ENCODE measurements at places on chromosomes 13 and 19.
A peak's percentile ranks its signal among the peaks of the same experiment; 100 is the strongest.

DNA sequence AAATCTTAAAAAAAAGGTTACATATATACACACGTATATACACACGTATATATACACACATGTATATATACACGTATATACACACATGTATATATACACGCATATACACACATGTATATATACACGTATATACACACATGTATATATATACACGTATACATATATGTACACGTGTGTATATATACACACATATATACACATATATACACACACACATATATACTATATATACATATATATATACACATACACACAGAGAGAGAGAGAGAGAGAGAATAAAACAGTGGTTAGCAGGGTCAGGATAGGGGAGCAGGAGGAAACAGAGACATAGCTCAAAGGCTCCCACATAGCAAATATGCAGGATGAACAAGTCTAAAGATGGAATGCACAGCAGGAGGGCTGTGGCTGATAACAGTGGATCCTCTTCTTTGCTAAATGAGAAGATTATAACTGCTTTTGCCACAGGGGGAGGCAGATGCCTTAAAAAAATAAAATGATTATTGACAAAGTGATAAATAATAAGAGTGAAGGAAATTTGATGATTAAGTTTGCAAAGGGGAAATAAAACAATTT lies 714.5 kb downstream of the UQCRFS1 start:
- no peak for DNase-seq

- DNase-seq, result no peak
These were observed 547.3 kb upstream of the MIR17HG start for GRCh38 chr13:90800082-90800746.

GRCh38 chr13:30746791-30747190 lies 11.4 kb downstream of the ALOX5AP start:
- no peak for DNase-seq

DNA sequence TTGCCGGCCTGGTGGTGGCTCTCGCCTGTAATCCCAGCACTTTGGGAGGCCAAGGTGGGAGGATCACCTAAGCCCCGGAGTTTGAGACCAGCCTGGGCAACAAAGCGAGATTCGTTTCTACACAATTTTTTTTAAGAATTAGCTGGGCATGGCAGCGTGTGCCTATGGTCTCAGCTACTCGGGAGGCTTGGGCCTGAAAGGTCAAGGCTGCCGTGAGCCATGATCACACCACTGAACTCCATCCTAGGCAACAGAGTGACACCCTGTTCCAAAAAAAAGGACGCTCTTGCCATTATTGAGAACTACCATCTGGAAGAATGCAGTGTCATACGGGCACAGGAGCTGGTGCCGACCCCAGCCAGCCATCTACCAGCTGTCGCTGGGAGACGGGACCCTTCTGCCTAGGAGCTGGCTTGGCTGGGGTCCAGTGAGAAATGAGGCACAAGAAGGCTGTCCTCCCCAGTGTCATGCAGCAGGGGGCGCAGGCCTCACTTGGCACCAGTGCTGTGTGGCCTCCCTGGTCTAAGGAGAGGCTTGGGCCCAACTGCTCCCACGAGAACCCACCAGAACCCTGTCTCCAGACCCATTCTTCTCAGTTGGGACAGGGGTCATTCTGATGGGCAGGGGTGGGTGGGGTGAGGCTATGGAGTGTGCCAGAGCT lies 12.2 kb upstream of the RELB start:
- no peak for DNase-seq

DNA sequence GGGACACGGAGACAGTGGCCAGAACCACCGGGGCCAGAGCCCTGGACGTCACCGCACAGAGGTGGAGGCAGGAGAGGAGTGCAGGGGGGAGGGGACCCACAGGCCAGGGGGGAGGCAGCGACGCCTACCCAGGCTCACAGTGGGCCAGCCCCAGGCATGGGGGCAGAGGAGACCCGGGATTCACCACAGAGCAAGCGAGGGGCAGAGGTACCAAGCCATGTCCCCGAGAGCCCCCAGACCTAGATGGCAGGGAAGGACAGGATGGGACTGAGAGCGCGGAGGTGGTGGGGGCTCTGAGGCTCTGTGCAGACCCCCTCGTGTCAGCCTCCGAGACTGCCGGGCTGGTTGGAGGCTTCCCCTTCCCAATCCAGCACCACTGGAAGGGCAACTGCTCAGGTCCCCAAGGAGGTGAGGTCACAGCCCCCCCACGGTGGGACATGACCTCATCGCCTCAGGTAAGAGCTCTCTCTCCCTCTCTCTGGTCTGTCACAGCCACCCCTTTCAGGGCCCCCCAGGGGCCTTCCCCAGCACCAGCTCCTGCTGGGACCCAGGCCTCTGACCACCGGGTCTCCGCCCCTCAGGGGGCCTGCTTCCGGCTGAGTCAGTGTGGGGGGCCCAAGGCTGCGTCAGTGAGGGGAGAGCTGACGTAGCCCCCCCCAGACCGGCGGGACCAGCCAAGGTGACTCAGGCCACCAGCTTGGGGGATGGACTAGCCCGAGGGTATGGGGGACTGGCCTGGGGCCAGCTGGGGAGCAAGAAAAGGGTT lies 2.2 kb upstream of the IL11 start:
- DNase-seq, result no peak

GRCh38 chr19:23758187-23759074 lies at the start of gene ZNF681:
Gene ZNF681 (minus strand): TSS chr19:23758891. CDS start chr19:23758749, 142 bp downstream.
- DNase-seq, result peak; percentile 36

DNA sequence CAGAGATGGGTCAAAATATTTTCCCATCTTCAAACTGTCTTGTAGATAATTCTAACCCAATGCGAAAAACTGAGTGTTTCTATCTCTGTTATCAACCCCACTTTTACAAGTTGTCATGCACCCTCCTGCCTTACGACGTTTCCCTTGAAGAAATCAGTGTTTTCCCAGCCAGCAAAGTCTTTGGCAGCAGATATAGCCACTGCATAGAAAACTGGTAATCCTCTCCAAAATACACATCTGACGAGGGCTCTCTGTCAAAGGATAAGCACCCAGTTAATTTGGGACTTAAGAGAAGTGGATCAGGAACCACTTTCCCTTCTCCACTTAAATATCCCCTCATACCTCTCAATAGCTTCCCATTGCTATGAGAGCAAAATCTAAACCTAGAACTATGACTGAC lies 351.9 kb upstream of the MIR17HG start:
- DNase-seq, result no peak

DNA sequence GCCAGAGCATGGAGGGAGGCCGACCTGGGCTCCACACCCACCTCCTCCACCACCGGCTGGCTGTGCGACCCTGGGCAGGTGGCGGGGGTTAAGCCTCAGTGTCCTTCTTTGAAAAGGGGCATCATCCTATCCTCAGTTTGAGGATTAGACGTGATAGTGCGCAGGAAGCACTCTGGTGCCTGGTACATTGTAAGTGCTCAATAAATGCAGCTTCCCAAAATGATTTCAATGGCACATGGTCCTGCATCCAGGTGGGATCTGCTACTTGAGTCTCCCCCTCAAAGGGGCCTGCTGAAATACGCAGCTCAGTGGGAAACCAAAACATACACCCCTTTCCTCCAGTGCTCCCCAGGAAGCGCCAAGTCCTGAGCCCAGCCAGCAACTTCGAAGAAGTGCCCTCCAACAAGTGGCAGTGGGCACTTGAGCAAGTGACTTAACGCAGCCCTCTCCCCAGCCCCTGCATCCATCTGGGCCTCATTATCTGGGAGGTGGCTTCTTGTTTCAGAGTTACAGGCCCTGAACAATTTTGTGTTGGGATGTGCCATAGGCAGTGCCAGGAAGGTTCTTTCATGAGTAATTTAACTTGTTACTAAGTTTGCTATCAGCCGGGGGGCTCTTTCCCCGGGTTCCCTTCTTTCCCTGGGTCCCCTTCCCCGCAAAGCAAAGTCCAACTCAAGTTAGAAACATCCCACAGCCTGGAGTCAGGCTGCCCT lies 17.9 kb downstream of the ACTN4 start:
- DNase-seq, result no peak

DNA sequence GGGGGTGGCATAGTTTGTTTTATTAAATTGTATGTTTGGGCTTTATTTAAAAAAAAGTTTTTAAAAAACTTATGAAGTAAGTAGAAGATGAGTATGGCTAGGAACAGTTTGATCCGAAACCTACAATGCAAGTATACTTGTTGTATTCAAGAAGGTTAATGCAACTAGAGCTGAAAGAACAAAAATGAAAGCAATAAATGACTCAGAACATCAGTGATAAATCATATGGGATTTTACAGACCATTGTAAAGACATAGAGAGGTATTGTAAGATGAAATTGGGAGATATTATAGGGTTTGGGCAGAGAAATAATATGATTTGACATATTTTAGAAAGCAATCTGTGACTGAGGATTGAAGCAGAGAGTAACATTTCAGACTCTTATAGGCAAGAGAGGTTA lies 1135.3 kb downstream of the SLITRK5 start:
- DNase-seq, result no peak

DNA sequence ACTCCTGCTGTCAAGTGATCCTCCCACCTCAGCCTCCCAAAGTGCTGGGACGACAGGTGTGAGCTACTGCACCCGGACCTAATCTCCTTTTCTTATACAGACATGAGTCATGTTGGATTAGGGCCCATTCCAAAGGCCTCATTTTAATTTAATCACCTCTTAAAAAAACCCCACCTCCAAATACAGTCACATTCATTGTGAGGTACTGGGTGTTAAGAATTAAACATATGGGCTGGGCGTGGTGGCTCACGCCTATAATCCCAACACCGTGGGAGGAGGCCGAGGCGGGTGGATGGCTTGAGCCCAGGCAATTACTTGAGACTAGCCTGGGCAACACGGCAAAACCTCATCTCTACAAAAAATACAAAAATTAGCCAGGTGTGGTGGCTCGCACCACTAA lies 46.6 kb downstream of the PIN1 start:
- no peak for DNase-seq

DNA sequence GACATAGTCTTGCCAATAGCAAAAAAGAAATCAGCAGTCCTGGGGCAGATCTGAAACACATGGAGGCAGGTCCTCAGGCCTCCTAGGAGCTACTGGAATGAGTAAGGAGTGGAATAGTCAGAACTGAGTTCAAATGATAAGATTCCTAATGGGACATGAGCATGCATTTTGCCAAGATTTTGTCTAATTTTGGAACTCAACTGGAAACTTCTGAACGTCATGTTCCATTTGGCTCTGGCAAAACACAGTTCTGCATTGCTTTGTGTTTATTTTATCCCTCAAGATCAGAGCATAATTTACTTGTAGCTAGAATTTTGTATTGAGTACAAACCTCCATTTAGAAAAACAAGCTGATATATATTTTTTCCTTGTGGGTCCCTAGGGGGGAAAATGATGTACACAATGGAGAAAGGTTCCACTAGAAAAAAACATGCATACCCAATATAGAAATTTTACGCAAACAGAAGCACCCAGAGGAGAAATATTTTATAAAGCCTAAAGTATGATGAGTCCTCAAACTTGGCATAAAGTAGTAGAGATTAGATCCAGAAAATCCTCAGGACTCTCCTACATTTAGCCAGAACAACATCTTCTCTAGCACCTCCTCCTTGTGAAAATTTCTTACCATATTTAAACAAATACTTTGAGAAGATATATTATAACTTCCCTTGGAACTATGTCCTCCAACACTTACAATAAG lies 149.0 kb upstream of the SERP2 start:
- DNase-seq, result no peak

DNA sequence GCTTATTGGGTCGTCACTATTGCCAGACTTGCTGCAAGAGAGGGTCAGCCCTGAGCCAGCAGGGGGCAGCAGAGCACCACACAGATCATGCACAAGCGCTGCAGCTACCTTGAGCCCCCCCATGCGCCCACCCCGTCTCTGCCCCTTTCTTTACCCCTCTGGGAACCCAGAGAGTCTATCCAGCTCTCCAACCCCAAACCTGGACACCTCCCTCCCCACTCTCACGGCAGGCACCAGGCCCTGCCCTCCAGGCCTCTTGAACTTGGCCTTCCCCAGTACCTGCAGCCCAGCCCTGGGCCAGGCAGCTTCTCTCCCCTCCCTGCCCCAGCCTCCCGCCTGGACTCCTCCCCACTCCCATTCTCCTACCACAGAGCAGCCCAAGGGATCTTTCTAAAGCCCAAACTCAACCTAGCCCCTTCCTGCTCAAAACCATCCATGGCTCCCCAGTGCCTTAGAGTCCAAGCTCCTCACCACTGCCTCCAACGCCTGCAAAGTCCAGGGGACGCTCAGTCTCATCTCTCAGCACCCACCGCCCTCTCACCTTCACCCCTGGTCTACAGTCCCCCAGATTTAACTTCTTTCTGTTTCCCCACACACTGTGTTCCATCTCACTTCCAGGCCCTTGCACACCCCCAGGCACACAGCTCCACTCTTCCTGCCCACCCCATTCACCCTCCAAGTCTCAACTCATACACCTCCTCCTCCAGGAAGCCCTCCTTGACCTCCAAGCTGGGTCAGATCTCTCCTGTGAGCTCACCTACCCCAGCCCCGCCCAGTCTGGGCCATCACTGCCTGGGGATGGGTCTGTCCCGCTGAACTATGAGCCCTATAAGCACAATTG lies 9.4 kb upstream of the CEACAM16 start:
- DNase-seq, result no peak

GRCh38 chr19:13089139-13089856 lies 13.4 kb downstream of the LYL1 start:
- no peak for DNase-seq

- DNase-seq, result no peak
These were observed 17.9 kb upstream of the RNF17 start for GRCh38 chr13:24745861-24746617.

DNA sequence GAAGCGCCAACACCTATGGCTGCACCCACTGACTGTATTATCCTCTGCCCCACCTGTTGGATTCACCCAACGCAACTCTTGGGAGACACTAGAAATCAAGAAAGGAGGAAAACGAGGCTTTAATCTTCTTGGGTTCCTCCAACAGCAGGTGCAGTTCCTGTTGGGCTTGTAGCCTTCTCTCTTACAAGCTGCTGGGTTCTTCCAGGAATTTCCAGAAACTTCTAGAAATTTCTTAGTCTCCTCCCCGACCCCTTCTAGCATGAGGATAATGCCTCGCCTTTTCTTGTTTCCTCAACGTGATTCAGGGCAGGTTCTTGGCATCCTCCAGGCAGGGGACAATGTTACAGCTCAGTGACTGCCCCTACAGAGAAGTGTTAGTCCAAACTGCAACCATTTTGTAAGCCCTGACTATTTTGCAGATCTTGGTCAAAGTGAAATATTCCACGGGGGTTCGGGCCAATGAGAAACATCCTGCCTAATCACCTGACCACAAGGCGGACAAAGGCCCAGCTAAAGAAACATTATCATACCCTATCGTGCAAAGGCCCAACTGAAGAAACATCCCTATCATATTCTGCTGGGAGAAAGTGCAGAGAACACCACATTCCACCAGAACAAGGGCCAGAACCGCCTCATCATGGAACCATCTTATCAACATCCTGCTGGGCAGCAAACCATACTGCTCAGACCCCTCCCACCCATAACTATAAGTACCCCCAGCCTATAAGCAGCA lies 614 bp upstream of the PNMA8A start:
- DNase-seq, result no peak

- no peak for DNase-seq
These were observed 1139.6 kb upstream of the PCDH9 start for GRCh38 chr13:68369739-68370138.
